Activated CD4-positive, alpha-beta memory T cell treated with anti-CD3 and anti-CD28 coated beads for 36 hours (primary cell): ENCODE measurements at places on chromosomes 5 and 9. TPM values are rescaled to one million over a fixed set of nuclear protein-coding genes. Genes with fewer than 3 reads are reported as not detected.

Gene ZNF622
- 35.9 TPM for total RNA-seq

Gene PCDHB15
- total RNA-seq: not detected

Gene CCDC107
- total RNA-seq: 15.0 TPM

Gene FUT7
- 1.3 TPM for total RNA-seq

Gene SPATA31D4
- not detected for total RNA-seq

Gene SLC34A3
- total RNA-seq: not detected

Gene SGCD
- total RNA-seq: not detected

Gene OR1J2
- not detected for total RNA-seq

Gene THOC3
- 148 TPM for total RNA-seq

Gene SMIM15
- 56.9 TPM for total RNA-seq

Gene PAPPA
- total RNA-seq: not detected

Gene DBH
- not detected for total RNA-seq

Gene CMBL
- total RNA-seq: 1.3 TPM

Gene AIF1L
- 1.4 TPM for total RNA-seq

Gene GALT
- total RNA-seq: 59.2 TPM

Gene TCF7
- total RNA-seq: 65.6 TPM

Gene NPM1
- total RNA-seq: 2,483 TPM

Gene TMEM161B
- 22.9 TPM for total RNA-seq

Gene CRAT
- total RNA-seq: 16.0 TPM

Gene SLC46A2
- not detected for total RNA-seq

Gene PCDH12
- 1.7 TPM for total RNA-seq

Gene PDCD1LG2
- total RNA-seq: 0.83 TPM

Gene ZNF367
- 29.0 TPM for total RNA-seq

Gene SOHLH1
- not detected for total RNA-seq

Gene RASEF
- not detected for total RNA-seq

Gene NEURL1B
- total RNA-seq: 0.38 TPM

Gene CNTNAP3
- not detected for total RNA-seq

Gene HAVCR1
- 0.27 TPM for total RNA-seq

Gene RPP25L
- 31.1 TPM for total RNA-seq

Gene CDO1
- total RNA-seq: 0.31 TPM

Gene BTNL3
- total RNA-seq: not detected

Gene IFNB1
- total RNA-seq: 0.26 TPM

Gene BRINP1
- total RNA-seq: not detected

Gene POLR1E
- 56.7 TPM for total RNA-seq

Gene TSSK1B
- total RNA-seq: not detected

Gene PCDHA10
- total RNA-seq: not detected

Gene NREP
- total RNA-seq: 3.0 TPM

Gene PCDHGC4
- total RNA-seq: not detected
